ENCODE measurements at places on chromosomes 4 and X. TPM values are rescaled to one million over a fixed set of nuclear protein-coding genes. Genes with fewer than 3 reads are reported as not detected.

The RIPPLY1 gene
- 3.7 TPM for polyA plus RNA-seq

The FAM9C gene
- polyA plus RNA-seq = 0.49 TPM

DNA sequence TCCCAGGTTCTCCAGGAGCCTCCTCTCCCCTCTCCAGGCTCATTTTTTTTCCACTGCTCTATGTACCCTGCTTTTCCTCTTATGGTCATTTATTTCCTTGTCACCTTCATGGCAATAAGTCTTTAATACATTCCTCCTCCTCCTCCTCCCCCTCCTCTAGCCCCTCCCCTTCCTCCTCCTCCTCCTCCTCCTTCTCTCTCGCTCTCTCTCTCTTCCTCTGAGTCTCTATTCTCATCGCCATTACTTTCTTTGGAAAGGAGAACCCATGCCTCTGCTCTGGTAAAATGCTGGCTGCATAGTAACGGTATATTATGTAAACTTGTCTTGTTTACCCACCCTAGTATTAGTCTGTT lies 35.7 kb downstream of the ARHGAP24 start:
- DNase-seq = no peak

DNA sequence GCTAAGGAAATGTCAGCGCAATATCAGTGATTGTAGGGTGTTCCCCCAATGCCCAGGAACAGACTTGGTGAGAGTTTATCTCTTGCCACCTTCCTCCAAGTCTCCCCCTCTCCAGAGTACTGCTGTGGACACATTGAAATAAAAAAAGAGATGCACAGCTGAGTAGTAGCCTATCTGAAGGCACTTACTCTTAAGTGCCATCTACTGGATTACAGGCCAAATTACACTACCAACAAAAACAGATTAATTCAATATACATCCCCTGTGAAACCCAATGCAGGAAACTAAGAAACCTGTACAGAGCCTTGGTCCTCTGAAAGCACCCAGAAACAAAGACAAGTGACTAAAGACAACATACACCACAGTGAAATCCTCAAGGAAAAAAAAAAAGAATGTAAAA lies 460.3 kb downstream of the ZIC3 start:
- DNase-seq = no peak

DNA sequence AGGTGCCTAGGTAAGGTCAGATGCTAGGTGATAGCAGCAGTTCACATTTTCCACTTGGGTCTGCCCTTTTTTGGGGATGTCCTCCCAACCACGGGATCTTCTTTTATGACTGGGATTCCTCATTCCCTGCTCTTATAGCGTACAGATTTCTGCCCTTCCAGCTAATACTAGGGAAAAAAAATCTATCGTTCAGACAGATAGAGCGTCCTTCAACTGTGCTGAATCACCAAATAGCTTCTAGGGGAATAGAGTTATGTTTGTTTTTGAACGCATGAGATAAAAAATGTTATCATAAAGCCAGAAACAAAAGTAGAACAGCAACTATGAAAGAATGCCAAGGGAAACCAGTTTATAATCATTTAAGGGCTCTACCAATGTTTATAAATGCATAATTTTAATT lies 13.0 kb downstream of the RAP2C start:
- no peak for DNase-seq

GRCh38 chr4:181890911-181891310 lies 352.3 kb upstream of the TENM3 start:
- no peak for DNase-seq
